ENCODE measurements at places on chromosomes 7 and 10. TPM values are rescaled to one million over a fixed set of nuclear protein-coding genes. Genes with fewer than 3 reads are reported as not detected.

The GALNT17 gene
- total RNA-seq = 2.1 TPM

The ENKUR gene
- not detected for total RNA-seq

The OPN4 gene
- 0.89 TPM for total RNA-seq

DNA sequence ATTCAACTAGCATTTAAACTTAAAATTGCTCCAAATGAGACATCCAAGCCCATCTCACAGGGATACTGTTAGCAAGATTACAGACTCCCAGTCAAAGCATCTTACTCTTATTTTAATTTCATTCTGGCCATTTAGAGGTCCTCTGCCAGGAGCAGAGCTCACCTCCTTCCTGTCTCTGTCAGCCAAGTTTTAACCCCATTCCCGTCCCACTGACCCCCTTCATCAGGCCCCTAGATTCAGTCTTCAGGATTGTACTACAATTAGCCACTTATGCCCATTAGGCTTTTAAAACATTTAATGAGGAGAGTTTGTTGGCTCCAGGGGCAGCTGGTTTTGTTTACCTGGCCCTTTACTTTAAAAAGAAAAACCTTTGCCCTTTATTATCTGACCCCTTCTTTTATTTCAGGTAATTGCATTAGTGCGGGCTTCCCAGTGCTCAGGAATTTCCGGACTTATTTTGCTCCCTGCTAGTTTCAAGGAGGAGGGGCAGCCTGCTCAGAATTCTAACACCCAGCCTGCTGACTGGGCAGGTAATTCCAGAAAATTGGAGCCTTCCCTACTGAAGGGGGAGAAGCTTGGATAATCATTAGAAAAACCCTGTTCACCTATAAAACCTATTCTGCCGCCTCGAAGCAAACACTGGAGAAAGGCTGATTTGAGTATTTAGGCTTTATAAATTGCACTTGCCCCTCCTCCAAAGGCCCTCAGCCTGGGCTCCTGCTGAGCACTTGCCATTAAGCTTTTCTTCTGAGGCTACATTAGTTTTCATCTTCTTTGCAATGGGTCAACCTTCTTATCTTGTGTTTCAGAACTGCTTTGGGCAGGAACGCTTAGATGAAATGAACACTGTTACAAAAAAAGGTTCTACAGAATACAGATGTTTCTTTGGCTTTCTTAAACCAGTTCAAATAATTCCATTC lies 200.5 kb upstream of the HPS1 start:
- no peak for DNase-seq

DNA sequence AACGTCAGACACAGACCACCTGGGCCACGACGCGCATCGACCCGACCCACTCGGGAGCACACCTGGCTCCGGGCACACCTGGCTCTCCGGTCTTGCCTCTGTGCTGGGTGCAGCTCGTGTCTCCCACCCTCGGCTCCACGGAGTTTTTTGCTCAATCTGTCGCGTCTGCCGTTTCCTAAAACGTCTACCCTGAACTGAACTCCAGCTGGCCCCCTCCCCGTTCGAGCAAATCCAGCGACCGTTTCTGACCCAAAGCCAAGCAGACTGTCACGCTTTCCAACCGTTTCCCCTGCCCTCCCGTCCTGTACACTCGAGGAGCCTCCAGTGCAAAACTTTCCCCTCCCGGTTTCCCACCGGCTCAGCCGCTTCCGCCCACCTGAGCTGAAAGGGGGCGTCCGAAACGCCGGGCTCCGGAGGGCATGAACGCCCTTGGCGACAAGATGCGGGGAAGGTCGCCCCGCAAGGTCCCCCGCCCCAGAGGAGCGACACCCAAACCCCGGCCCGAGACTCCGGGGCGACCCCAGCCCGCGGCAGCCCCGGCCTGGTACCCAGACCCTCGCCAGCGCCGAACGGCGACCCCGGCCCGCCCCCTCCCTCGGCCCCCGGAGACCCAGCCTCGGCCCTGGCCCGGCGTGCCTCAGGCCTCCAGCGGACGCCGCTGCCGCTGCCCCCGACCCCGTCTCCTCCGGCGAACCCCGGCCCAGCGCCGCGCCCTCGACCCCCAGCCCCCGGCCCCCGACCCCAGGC lies 557 bp downstream of the CYTH3 start:
- DNase-seq = peak; percentile 75
